Activated CD4-positive, alpha-beta T cell treated with anti-CD3 and anti-CD28 coated beads, Interleukin-2, amount 50 U/mL, for 16 hours (primary cell): ENCODE measurements at places on chromosomes 6 and 20.
A peak's percentile ranks its signal among the peaks of the same experiment; 100 is the strongest.

- DNase-seq = no peak
Measured at GRCh38 chr20:53895385-53895755, 175.0 kb downstream of the BCAS1 start.

GRCh38 chr6:128427139-128427538 lies 93.3 kb downstream of the PTPRK start:
- DNase-seq = no peak

DNA sequence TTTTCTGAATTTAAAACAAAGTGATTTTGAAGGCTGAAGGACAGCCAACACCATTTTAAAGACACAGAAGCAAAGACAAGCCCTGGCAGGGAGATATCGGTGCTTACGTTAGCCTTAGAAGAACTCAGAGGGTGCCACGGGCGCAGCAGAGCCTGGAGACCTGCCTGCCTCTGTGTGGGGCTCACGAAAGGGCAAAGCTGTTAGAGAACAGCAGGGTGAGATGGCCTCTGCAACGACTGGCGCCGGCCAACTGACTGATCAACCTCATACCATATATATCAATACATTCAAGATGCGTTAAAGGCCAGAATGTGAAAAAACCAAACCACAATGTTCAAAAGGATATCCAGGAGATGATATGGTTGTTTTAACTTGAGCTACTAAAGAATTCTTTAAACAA lies 151.0 kb upstream of the RPS6KA2 start:
- DNase-seq = no peak

DNA sequence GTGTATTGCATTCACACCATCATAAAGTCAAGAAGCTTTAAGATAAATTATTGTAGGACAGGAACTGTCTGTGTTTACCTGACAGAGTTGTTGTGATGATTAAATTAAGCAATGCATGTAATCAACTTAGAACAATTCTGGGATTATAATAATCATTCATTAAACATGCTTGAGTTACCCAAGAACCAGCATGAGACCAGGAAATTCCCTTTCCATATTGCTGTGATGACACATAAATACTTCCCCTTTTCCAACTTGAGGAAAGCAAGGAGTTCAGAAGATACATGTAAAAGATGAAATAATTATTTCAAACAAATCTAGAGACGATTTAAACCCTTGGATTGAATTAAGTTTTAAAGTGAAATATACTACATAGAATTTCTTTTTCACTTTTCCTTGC lies 404.4 kb downstream of the GJA1 start:
- no peak for DNase-seq

GRCh38 chr6:168574075-168574698 lies 133.2 kb downstream of the SMOC2 start:
- no peak for DNase-seq

DNA sequence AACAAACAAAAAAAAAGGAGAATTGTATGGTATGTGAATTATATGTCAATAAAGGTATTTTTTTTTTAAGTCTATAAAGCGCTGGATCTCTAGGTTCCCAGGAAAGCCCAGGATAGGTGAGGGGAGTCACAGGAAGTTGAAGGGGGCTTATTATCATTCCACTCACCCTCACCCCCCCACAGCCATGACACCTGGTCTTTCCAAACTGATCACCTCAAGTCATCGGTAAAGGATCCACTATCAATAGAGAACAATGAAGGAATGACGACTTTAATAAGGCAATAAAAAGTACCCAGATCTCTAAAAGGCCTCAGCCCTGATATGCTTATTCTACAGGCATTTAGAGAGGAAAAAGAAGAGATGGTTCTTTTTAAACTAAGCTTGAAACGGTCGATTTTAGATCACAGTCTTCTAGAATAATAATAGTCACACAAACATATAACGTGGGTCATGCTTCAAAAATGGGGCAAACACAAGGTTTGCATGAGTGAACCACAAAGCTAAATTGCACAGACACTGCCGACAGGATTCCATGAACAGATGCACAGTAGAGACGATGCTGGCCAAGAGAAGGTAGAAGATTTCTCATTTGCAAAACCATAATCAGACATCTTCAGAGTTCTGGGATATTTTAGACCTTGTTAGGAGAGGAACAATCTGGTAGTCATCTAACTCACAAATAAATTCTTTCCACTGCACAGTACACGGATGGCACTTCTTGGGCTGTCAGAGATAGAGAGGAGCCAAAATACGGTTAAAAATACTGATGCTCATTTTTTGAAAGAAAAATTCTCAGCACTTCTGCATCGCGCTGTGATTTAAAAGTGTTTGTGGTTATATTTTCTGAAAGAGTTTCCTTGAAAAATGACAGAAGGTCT lies 21.0 kb downstream of the ZMYND8 start:
- DNase-seq = no peak

- DNase-seq = no peak
Measured at GRCh38 chr6:16320533-16321340, 82.3 kb downstream of the GMPR start.

GRCh38 chr20:62921119-62921687 lies 5.1 kb downstream of the DIDO1 start:
- DNase-seq = peak; percentile 79

GRCh38 chr6:98416027-98416426 lies 418.3 kb upstream of the POU3F2 start:
- DNase-seq = no peak

DNA sequence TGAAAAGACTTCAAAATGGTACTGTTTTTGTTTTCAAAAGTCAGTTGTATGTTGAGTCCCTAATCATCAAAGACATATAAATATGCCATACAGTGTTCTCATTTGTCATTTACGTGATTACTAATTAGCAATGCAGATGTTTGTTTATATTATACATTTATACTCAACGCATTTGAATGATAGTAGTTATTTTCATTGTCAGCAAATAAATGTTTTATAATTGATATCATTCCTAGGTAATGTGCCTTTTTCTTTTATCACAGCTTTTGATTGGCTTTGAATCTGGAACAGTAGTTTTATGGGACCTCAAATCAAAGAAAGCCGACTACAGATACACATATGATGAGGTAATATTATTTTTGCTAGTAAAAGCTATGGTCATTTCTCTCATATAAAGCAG lies 62.6 kb downstream of the STXBP5 start:
- no peak for DNase-seq

DNA sequence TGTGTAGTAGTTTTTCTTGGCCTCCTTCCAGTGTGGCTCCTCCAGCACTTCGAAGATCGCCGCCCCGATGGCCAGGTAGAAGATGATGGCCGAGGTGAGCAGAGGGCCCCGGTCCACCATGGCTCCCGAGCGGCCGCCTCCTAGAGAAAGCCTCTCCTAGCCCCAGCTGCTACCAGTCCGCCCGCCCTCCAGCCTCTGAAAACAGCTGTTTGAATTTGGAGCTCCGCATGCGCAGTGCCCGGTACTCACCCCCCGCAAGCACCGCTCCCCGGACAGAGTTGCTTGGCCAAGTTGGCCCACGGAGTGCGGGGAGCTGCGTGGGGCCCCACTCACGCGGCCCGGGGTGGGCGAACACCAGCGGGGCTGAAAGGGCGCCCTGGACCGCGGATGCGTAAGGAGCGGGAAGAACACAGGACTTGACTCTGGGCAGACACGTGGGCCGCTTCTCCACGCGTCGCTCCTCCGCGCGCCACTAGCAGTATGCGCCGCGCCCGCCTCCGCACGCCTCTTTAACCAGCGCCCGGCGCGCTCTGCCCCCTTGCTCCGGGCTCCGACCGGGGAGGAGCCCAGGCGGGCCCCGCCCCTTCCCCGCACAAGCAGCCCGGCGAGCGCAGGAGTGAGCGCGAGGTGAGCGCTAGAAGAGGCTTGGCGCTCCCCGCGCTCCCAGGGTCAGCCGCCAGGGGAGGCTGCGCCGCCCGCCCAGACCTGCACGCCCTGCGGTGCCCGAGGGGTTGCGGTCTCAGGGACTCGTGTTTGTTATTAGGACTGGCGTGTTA lies at the start of gene KCNK5:
TSS of gene KCNK5 (minus strand) at position 484 of the 776 bp plus-strand sequence. CDS start at position 120, 364 bp downstream.
- peak; percentile 91 for DNase-seq

- no peak for DNase-seq
Measured at GRCh38 chr6:110512991-110513390, 36.6 kb upstream of the SLC22A16 start.

GRCh38 chr6:147704691-147705090 lies 196.2 kb downstream of the SAMD5 start:
- DNase-seq = no peak

GRCh38 chr6:168035661-168036545 lies 38.4 kb downstream of the KIF25 start:
- no peak for DNase-seq

DNA sequence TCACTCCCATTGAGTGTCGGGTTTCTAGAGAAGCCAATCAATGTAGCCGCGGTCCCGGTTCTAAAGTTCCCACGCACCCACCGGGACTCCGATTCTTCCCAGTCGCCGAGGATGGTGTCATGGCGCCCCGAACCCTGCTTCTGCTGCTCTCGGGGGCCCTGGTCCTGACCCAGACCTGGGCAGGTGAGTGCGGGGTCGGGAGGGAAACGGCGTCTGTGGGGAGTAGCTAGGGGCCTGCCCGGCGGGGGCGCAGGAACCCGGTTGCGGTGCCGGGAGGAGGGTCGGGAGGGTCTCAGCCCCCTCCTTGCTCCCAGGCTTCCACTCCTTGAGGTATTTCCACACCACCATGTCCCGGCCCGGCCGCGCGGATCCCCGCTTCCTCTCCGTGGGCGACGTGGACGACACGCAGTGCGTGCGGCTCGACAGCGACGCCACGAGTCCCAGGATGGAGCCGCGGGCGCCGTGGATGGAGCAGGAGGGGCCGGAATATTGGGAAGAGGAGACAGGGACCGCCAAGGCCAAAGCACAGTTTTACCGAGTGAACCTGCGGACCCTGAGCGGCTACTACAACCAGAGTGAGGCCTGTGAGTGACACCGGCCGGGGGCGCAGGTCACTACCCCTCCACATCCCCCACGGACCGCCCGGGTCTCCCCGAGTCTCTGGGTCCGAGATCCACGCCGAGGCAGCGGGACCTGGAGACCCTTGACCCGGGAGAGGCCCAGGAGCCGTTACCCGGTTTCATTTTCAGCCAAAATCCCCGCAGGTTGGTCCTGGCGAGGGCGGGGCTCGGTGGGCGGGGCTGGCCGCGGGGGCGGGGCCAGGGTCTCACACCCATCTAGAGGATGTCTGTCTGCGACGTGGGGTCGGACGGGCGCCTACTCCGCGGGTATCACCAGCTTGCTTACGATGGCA lies 35.2 kb upstream of the HLA-G start:
- peak; percentile 74 for DNase-seq

- no peak for DNase-seq
Measured at GRCh38 chr6:116697480-116697879, 16.5 kb downstream of the KPNA5 start.

GRCh38 chr6:148351309-148351708 lies 8.7 kb downstream of the SASH1 start:
- no peak for DNase-seq
